ENCODE measurements at places on chromosomes 13 and 19. TPM values are rescaled to one million over a fixed set of nuclear protein-coding genes. Genes with fewer than 3 reads are reported as not detected.
A peak's percentile ranks its signal among the peaks of the same experiment; 100 is the strongest.

- no peak for DNase-seq
Observed at GRCh38 chr19:11202488-11203193, 5.3 kb upstream of the KANK2 start.

GRCh38 chr19:12859546-12859945 is 21.2 kb downstream of the MAST1 start:
- DNase-seq = no peak

- DNase-seq = no peak
Observed at GRCh38 chr13:113938716-113939115, 35.2 kb downstream of the C13orf46 start.

- DNase-seq = no peak
Observed at GRCh38 chr19:30326393-30326710, 45.8 kb upstream of the ZNF536 start.

- no peak for DNase-seq
Observed at GRCh38 chr19:57637379-57637778, 4.4 kb downstream of the ZNF211 start.

DNA sequence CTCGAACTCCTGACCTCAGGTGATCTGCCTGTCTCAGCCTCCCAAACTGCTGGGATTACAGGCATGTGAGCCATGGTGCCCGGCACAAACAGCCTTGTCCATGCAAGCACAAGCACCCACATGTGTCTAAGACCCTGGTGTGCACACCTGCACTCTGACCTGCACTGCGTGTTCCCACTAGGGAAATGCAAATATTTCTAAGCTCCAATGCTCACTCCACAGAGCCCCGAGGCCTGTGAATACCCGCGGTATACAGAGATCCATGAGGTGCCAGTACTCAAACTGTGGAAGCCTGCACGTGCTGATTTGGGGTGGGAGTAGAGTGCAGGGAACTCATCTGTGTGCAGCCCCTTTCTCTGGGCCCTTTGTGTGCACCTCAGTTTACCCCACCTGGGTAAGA is 14.7 kb downstream of the GADD45B start:
- no peak for DNase-seq

DNA sequence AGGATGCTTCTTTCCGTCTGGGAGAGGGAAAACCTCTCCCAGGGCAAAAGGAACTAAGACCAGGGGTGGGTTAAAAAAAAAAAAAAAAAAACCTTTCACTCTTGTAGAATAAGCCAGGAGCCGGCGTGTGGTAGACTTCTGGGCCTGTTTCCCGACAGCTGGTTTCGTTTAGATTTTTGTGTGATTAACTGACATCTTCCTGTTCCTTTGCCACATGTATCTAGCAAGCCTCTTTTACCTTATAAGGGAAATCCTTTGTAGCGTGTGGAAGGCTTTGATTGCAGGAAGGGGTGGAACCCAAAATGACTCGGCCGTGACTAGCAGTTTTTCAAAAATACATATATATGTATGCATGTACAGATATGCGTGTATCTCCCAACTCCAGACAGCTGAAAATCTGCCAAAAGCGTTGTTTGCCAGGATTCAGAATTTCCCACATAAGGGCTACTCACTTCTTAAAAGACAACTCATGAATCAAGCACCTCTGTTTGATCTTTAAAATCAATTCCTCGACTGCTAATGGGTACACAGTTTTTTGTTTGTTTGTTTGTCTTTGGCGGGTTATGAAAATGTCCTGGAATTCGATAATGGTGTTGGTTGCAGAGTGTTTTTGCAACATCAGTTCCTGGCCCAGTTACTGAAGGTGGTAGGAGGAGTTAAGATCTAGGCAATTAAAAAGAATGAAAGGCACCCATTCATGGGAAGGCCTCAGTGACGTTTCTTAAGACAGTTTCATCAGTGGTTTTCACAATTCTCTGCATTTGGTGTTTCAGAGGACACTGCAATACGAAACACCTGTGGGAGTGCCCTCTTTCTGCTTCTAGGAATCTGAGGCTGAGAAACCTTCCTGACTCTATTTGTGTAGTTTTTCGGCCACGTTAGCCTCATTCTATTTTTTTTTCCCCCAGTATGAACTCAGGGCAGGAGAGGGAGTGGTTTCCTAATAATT is 2.7 kb downstream of the TPM4 start:
- DNase-seq = peak; percentile 94

DNA sequence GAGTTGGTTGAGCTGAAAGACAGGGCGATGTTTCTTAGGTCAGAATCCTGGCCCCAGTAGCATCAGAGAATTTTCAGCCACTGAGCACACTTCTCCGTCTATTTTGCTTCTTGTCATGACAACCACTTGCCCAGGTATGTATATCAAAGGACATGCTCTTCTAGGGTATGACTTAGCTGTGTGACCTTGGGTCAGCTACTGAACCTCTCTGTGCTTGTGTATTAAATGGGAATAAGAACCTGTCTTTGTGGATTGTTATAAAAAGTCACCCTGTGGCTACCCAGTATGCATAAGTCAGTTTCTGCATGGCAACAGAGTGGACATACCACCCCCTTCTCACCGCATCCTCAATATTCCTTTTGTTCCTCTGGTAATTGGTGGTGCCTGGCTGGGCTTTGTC is 26.1 kb downstream of the MBD3L1 start:
- DNase-seq = no peak

- no peak for DNase-seq
Observed at GRCh38 chr13:25186187-25186586, 14.1 kb upstream of the AMER2 start.

GRCh38 chr13:33994826-33995502 is 177.0 kb downstream of the RFC3 start:
- no peak for DNase-seq

Gene SBK2
- total RNA-seq = not detected

Gene FGF22
- total RNA-seq = not detected

Gene IGFL3
- 295 TPM for total RNA-seq

Gene LPAR2
- 27.9 TPM for total RNA-seq

Gene FGF21
- total RNA-seq = 0.88 TPM

Measured in mammary epithelial cell (primary cell).